ENCODE measurements at places on chromosomes 6 and 20.

- H3K4me3 ChIP-seq = no peak overlapping the region
- no peaks in the 10 kb centered on the region for H3K36me3 ChIP-seq
- no peaks in the 10 kb centered on the region for H3K4me1 ChIP-seq
- no peak for DNase-seq
- H3K27ac ChIP-seq = no peak overlapping the region
- H3K27me3 ChIP-seq = no peaks in the 10 kb centered on the region
Measured at GRCh38 chr20:51950926-51951325, 148.6 kb upstream of the SALL4 start.

DNA sequence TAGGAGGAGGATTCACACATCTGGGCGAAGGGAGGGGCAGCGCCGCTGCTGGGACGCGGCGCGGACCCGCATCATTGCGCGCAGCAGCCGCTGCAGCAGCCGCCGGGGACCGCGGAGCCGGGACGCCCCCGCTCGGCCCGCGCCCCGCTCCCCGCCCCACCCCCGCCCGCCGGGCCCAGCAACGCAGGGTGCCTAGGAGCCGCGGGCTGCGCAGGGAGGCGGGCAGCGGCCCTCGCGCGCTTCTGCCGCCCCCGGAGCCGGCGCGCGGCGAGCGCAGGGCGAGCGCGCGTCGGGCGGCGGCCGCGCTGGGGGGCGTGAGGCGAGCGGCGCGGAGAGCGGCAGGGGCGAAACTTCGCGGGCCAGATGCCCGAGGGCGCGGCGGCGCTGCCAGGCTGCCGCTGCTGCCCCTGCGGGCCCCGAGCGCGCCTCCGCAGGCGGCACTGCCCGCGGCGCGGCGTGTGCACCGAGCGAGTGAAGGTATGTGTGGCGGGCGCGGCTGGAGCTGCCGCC is at the start of gene NKAIN2:
Gene NKAIN2, plus strand, starts transcription at position 362 of the 510 bp plus-strand sequence.
- H3K36me3 ChIP-seq = no peaks in the 10 kb centered on the region
- no peak within 1 kb of the TSS for H3K27ac ChIP-seq
- H3K4me3 ChIP-seq = no peak within 1 kb of the TSS
- no peaks in the 10 kb centered on the region for H3K4me1 ChIP-seq
- H3K27me3 ChIP-seq = peaks cover 32% of the 10 kb centered on the region

- DNase-seq = no peak
- no peak overlapping the region for H3K4me3 ChIP-seq
- H3K36me3 ChIP-seq = no peaks in the 10 kb centered on the region
- H3K27me3 ChIP-seq = no peaks in the 10 kb centered on the region
Measured at GRCh38 chr6:51541847-51542246, 545.6 kb downstream of the PKHD1 start.

GRCh38 chr20:31537116-31537871 is 23.1 kb downstream of the HM13 start:
- H3K27ac ChIP-seq = no peak overlapping the region
- DNase-seq = no peak
- no peak overlapping the region for H3K4me3 ChIP-seq
- H3K27me3 ChIP-seq = no peaks in the 10 kb centered on the region
- H3K36me3 ChIP-seq = peaks cover 38% of the 10 kb centered on the region
- H3K4me1 ChIP-seq = no peaks in the 10 kb centered on the region

DNA sequence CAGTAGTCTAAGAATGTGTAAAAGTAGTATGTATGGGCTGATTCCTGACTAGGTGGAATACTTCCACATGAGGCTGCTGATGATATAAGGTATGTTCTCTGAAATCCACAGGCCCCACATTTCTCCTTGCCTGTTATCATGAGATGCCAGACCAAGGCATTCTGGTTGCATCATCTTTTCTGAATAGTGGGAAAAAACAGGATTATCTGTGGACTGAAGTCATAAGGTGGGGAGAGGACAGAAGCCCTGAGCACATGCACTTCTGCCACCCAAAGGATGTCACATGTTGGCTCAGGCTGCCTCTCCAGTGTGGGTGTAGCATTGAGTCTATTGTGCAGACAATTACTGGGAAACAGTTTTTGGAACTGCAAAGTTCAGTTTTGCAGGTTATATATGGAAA is 184.5 kb upstream of the RAB32 start:
- no peak overlapping the region for H3K4me3 ChIP-seq
- peaks cover 4% of the 10 kb centered on the region for H3K27me3 ChIP-seq
- no peaks in the 10 kb centered on the region for H3K4me1 ChIP-seq
- no peak for DNase-seq
- no peaks in the 10 kb centered on the region for H3K36me3 ChIP-seq
- H3K27ac ChIP-seq = no peak overlapping the region

DNA sequence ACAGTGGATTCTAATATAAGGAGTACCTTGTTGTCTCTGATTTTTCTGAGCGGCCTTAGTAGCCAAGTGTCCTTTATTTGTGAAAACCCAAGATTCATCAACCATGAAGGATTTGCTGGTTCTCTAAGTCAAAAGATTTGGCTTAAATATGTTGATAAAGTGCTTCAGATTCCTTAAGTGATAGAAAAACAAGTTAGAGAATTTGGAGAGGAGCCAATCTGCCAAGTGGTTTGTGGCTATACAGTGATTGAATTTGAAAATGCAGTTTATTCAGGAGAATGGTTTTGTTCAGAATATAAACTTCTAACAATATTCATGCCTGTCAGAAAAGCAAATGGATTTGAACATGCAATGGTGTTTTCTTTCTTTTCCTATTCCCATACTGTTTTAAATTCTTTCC is 54.8 kb downstream of the CAP2 start:
- no peak overlapping the region for H3K4me3 ChIP-seq
- H3K36me3 ChIP-seq = no peaks in the 10 kb centered on the region
- DNase-seq = no peak
- H3K27me3 ChIP-seq = no peaks in the 10 kb centered on the region
- H3K27ac ChIP-seq = no peak overlapping the region

DNA sequence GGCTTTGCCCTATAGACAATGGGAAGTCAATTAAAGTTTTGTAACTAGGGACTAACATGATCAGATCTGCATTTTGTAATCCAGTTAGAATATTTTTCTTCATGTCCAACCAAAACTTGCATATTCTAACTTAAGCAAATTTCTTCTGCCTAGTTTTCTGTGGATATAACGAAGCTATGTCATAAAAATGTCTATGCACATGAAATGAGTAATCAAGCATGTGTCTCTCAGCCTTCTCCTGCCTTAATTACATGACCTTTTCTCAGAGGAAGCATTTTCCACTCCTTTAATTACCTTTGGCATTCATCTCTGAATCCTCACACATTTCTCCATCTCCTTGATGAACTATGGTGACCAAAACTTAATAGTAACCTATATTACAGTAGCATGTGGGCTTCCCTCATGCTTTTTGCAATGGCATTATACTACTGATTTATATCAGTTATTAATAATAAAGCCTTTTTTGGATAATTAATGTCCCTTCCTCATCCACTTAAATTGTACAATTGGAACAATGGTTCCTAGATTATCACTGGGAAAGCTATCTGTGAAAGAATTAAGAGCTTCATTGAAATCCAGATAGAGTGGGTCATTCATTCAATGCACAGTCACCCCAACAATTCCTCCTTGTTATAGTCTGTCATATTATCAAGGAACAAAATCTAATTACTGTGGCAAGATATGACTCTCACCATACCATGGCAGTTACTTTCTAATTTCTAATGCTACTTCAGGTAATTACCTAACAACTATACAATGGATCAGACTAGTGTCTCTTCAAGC is 19.1 kb upstream of the FBXO9 start:
- H3K36me3 ChIP-seq = no peaks in the 10 kb centered on the region
- H3K27me3 ChIP-seq = no peaks in the 10 kb centered on the region
- DNase-seq = no peak
- H3K27ac ChIP-seq = no peak overlapping the region

DNA sequence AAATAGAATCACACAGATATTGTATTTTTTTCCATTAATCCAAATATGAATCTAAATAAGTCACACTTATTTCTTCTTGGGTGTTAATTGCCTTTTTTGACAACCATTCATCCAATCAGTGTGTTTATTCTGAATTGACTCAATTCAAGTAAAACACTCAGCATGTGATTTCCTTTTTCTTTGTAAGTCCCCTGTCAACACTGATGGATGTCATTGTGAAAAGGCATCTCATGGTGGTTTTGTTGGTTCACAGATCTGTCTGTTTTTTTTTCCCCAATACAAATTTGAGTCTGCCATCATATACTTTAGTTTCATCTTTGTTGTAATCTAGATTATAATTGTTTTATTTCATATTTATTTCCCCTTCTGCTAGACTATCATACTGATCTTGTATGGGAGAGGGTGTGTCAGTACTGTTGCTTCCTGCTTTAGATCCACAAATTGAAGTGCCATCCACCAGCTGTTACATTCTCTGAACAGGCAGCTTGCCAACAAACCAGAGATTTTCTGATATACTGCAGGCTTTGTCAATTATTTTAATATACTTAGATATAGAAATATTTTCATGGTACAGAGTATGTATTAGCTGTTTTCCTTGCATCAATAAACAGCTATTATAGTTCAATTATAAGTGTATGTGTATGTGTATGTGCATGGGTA is 64.2 kb upstream of the FLRT3 start:
- no peak overlapping the region for H3K27ac ChIP-seq
- H3K27me3 ChIP-seq = no peaks in the 10 kb centered on the region
- no peaks in the 10 kb centered on the region for H3K36me3 ChIP-seq
- H3K4me3 ChIP-seq = no peak overlapping the region

Data from HCT116 (cell line).